ENCODE measurements at places on chromosomes 1 and 21. TPM values are rescaled to one million over a fixed set of nuclear protein-coding genes. Genes with fewer than 3 reads are reported as not detected.

DNA sequence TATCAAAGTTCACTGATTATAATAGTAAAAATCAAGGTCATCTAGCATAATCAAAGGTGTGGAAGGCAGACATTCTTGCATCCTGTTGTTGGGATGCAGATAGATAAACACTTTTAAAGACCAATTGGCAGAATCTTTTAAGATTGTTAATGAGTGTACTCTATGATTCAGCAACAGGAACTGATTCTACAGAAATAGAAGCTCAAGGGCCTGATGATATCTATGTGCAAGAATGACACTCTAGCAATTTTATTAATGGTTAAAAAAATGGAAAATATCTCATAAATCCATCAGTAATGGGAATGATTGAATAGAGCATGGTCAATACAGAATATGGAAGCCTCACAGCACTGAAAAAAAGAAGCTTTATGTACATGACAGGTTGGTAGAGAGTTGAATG lies 2.2 kb upstream of the ATP1A4 start:
- H3K27me3 ChIP-seq: no peaks in the 10 kb centered on the region
- H3K4me1 ChIP-seq: peaks cover 4% of the 10 kb centered on the region
- DNase-seq: no peak
- no peak overlapping the region for H3K4me3 ChIP-seq

- H3K4me3 ChIP-seq: no peak overlapping the region
- peaks cover 5% of the 10 kb centered on the region for H3K4me1 ChIP-seq
- H3K27ac ChIP-seq: no peak overlapping the region
- no peaks in the 10 kb centered on the region for H3K36me3 ChIP-seq
Observed at GRCh38 chr1:34358636-34359035, 181.9 kb downstream of the C1orf94 start.

OVAAL gene
- total RNA-seq: not detected

GRCh38 chr1:192530254-192530653 lies 45.3 kb upstream of the RGS1 start:
- no peak for DNase-seq
- no peak overlapping the region for H3K4me3 ChIP-seq
- peaks cover 4% of the 10 kb centered on the region for H3K36me3 ChIP-seq
- peaks cover 28% of the 10 kb centered on the region for H3K4me1 ChIP-seq
- H3K27ac ChIP-seq: peak overlapping the region; percentile 79

- H3K27me3 ChIP-seq: peaks cover 2% of the 10 kb centered on the region
- peaks cover 3% of the 10 kb centered on the region for H3K4me1 ChIP-seq
- no peak overlapping the region for H3K27ac ChIP-seq
- no peak for DNase-seq
Observed at GRCh38 chr1:177464686-177465085, 293.9 kb downstream of the BRINP2 start.

- no peak for DNase-seq
- H3K4me1 ChIP-seq: peaks cover 14% of the 10 kb centered on the region
- H3K27ac ChIP-seq: no peak overlapping the region
- no peak overlapping the region for H3K4me3 ChIP-seq
- H3K27me3 ChIP-seq: no peaks in the 10 kb centered on the region
Observed at GRCh38 chr1:238384381-238384780, 493.7 kb upstream of the ZP4 start.

DNA sequence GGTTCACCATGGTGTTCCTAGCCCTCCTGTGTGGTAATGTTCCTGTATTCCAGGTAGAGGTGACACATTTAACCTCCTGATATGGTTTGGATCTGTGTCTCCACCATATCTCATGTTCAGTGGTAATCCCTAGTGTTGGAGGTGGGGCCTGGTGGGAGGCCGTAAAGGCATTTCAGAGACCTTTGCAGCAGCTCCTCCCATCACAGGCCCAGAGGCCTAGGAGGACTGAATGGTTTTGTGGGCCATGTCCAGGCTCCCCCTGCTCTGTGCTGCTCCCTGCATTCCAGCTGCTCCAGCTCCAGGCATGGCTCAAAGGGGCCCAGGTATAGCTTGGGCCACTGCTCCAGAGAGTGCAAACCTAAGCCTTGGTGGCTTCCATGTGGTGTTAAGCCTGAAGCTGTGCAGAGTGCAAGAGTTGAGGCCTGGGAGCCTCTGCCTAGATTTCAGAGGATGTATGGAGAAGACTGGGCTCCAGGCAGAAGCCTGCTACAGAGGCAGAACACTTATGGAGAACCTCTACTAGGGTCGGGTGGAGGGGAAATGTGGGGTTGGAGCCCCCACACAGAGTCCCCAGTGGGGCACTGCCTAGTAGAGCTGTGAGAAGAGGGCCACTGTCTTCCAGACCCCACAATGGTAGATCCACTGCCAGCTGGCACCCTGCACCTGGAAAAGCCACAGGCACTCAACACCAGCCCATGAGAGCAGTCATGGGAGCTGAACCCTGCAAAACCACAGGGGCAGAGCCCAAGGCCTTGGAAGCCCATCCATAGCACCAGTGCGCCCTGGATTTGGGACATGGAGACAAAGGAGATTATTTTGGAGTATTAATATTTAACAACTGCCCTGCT lies 10.0 kb downstream of the SELENBP1 start:
- no peak for DNase-seq
- H3K4me1 ChIP-seq: no peaks in the 10 kb centered on the region
- no peaks in the 10 kb centered on the region for H3K27me3 ChIP-seq
- H3K27ac ChIP-seq: no peak overlapping the region

SIM2 gene
- not detected for total RNA-seq

- peaks cover 4% of the 10 kb centered on the region for H3K36me3 ChIP-seq
- no peak overlapping the region for H3K4me3 ChIP-seq
- no peak for DNase-seq
- H3K27ac ChIP-seq: no peak overlapping the region
Observed at GRCh38 chr1:44521378-44522080, 116.5 kb downstream of the RNF220 start.

DNA sequence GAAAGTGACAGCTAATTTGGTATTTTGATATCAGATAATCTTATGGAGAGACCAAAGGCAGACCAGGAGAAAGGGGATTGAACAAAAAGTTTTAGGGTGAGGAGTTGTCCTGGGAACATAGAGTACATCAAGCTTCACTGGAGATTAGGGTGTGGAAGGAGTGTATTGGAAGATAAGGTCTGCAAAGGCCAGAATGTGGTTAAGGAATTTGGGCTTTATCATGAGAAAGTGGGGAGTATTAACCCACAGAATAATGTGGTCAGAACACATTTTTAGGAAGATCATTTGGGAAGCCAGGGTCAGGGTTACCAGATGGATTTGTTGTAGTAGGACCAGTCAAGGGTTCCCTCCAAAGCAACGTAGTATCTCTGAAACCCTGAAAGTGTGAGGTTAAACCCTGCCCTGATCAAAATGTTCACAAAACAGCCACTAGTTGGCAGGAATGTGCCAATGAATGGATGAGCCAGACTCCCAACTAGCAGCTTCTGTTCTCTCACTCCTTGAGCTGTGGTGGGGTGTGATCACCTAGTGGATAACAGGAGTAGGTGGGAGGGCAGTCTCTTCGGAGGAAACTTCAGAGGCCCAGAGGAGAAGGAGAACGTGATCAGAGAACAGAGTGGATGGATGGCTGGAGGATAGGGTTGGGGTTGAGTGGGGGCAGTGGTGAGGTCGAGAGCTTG lies 35.8 kb downstream of the SLC2A1 start:
- H3K4me3 ChIP-seq: peak overlapping the region; percentile 85
- H3K36me3 ChIP-seq: peaks cover 4% of the 10 kb centered on the region
- H3K27ac ChIP-seq: no peak overlapping the region
- DNase-seq: peak; percentile 44
- H3K27me3 ChIP-seq: peaks cover 12% of the 10 kb centered on the region

NASP gene
- 455 TPM for total RNA-seq

DNA sequence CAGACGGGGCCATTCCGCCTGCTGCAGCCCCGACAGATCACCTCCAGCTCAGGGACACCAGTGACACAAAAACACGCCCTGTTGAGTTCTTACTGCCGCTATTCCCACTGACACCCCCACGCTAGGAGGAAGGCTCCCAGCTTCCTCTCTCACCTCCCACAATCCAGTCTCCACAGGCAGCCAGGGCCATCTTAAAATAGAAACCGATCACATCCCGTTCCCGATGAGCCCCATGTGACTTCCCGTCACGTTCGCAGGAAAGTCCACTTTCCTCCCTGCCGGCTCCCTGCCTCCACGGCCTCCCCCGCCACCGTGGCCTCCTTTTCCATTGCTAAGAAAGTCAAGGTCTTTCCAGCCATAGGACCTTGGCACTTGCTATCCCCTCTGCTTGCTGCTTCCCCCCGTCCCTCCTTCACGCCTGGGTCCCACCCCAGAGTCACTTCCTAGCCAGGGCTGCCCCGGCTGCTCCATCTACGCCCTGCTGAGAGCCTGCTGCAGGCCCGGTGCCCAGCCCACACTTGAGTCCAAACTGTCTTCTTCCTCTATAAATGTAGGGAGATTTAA lies 24.0 kb upstream of the DDOST start:
- H3K27me3 ChIP-seq: no peaks in the 10 kb centered on the region
- no peaks in the 10 kb centered on the region for H3K36me3 ChIP-seq
- H3K4me1 ChIP-seq: no peaks in the 10 kb centered on the region
- DNase-seq: no peak
- H3K27ac ChIP-seq: peak overlapping the region; percentile 67

DNA sequence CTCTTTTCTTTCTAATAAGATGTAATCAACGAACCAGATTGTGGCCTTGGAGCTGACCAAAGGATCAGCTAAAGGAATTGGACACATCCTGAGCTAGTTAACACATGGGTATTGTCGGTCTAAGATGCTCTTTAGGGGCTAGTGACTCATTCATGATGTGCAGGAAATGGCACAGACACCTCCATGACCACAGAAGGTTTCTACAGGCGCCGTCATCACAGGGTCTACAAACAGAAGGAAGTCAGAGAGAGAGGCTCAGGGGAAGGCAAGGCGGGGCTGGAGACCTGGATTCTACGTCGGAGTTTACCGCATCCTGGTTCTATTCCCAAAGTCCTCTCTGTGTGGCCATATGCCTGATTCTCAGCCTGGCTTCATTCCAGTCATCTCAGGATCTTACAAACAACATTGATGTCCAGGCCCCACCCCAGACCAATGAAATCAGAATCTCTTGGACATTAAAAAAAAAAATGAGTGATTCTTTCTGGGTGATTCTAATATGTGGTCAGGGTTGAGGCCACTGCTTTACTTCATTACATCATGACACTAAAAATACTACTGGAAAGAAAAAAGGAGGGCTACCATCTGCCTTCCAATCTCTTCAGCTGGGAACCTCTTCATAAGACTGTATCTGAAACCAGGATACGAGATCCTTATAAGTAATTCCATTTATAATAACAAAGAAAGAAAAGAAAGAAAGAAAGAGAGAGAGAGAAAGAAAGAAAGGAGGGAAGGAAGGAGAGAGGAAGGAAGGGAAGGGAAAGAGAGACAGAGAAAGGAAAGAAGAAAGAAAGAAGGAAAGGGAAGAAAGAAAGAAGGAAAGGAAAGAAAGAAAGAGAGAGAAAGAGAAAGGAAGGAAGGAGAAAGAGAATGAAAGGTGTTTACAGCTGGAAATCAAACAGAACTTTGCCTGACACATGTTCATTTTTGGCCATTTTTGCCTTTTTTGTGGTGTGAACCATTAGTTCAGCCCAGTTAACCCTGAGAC lies 11.6 kb upstream of the KCNJ15 start:
- H3K4me1 ChIP-seq: no peaks in the 10 kb centered on the region
- H3K27ac ChIP-seq: no peak overlapping the region
- H3K27me3 ChIP-seq: no peaks in the 10 kb centered on the region
- no peaks in the 10 kb centered on the region for H3K36me3 ChIP-seq
- H3K4me3 ChIP-seq: no peak overlapping the region

- no peak overlapping the region for H3K4me3 ChIP-seq
- no peak overlapping the region for H3K27ac ChIP-seq
- H3K36me3 ChIP-seq: no peaks in the 10 kb centered on the region
Observed at GRCh38 chr1:24069817-24070216, 42.1 kb downstream of the MYOM3 start.

Measured in neural crest cell (in vitro differentiated cells).